Activated CD4-positive, alpha-beta T cell treated with anti-CD3 and anti-CD28 coated beads, Interleukin-2, amount 10 ng/mL, durations not matched to agents 7 days and 5 days (primary cell): ENCODE measurements at places on chromosomes 3 and 15. TPM values are rescaled to one million over a fixed set of nuclear protein-coding genes. Genes with fewer than 3 reads are reported as not detected.
A peak's percentile ranks its signal among the peaks of the same experiment; 100 is the strongest.

The SCG5 gene
- total RNA-seq: 2.5 TPM

The AQP9 gene
- total RNA-seq: not detected

DNA sequence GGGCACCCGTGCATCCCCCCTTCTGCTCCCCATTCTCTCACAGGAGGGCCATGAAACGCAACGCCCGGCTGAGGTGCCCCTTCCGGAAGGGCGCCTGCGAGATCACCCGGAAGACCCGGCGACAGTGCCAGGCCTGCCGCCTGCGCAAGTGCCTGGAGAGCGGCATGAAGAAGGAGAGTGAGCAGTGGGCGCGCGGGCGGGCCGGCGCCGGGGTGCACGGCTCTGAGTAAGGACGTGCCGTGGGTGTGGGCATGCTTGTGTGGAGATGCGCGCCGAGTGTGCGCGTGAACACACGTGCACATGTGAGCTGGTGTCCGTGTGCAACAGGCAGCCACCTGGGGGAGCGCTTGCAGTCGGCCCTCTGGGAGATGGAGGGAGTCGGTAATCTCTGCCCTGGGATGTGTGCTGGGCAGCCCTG is 28.1 kb downstream of the NR1I2 start:
- DNase-seq: peak; percentile 50

DNA sequence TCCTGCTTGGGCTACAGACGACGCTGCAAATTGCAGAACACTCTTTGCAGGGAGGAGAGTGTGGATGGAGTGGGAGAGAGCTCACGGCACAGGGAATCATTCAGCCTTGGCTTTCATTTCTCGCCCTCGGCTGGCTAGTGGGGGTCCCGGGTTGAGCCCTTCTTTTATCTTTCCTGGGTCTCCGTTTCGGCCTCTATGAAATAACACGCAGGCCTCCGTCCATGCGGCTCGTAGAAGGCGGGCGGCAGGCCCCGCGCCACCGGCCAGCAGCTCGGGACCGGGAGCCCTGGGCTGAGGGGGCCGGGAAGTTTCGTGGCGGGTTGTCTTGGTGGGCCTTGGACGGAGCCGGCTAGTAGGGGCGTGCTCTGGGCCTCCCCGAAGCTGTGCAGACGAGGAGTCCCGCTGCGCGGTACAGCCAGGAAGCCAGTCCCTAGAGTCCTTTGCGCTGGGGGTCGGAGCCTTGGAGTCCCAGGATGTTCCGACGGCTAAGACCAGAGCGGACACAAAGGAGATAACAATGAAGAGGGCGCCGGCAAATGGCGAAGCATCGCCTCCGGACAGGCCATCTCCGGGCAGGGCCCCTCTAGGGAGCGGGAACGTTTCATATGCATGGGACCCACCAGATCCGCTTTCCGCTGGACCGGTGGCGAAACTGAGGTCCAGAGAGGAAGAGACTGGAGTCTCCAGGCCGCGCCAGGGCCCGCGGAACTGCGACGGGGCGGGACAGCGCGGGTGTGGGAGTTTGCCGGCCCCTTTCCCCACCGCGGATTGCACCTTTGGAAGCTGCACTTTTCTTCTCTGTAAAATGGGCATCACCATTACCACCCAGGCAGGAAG is 4.3 kb downstream of the RNU6-1 start:
- DNase-seq: no peak

DNA sequence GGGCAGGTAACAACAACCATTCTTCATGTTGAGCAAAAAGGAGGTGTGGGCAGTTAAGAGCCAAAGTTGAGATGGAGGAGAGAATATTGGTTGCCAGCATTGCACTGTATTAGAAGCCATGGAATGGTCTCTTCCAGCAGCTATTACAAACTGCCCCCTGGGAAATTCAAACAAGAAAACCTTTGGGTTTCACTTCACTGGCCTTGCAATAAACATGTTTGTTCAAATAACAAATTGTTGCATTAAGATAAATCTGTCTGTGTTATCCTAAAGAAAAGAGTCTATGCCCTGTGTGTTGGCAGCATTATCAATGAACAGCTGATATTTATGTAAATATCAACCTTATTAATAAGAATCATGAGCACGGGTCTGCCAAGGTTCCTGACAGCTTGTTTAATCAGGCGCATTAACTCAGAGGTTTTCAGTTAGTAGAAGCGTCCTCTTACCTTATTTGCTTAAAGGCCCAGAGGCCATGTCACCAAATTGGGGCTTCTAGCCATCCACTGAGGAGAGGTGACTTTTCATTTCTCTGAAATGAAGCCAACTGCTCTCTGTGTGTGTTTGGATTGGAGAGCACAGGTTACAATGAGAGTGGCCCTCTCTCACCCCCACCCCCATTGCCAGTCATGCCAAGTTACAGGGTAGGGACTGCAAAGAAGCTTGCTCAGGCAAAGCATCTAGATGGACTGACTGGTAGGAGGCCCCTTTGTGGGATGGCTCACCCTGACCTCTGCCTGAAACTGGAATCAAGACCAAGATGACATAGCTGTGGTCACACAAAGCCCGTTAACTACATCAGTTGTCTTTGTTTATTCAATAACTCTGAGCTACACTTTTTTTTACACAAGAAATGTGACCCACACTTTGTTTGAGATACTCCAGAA is 10.5 kb downstream of the FILIP1L start:
- no peak for DNase-seq

GRCh38 chr3:114307832-114308231 is 14.0 kb downstream of the TIGIT start:
- no peak for DNase-seq
